ENCODE measurements at places on chromosomes 1 and 21. TPM values are rescaled to one million over a fixed set of nuclear protein-coding genes. Genes with fewer than 3 reads are reported as not detected.

The PLA2G4A gene
- 16.2 TPM for total RNA-seq

The TAS1R3 gene
- total RNA-seq, result 0.25 TPM

The ASCL5 gene
- total RNA-seq, result not detected

The NBPF6 gene
- total RNA-seq, result not detected

The GNAT2 gene
- total RNA-seq, result 0.13 TPM

The C1orf226 gene
- 0.13 TPM for total RNA-seq

The ACP6 gene
- 2.4 TPM for total RNA-seq

The S100A3 gene
- total RNA-seq, result 0.38 TPM

The DVL1 gene
- 37.2 TPM for total RNA-seq

The CFHR5 gene
- total RNA-seq, result not detected

The PADI3 gene
- total RNA-seq, result not detected

All from dermis microvascular lymphatic vessel endothelial cell (primary cell).